ENCODE measurements at places on chromosomes 16 and 17.
A peak's percentile ranks its signal among the peaks of the same experiment; 100 is the strongest.

- DNase-seq, result no peak
These were observed 10.3 kb downstream of the PHAF1 start for GRCh38 chr16:67120025-67120424.

DNA sequence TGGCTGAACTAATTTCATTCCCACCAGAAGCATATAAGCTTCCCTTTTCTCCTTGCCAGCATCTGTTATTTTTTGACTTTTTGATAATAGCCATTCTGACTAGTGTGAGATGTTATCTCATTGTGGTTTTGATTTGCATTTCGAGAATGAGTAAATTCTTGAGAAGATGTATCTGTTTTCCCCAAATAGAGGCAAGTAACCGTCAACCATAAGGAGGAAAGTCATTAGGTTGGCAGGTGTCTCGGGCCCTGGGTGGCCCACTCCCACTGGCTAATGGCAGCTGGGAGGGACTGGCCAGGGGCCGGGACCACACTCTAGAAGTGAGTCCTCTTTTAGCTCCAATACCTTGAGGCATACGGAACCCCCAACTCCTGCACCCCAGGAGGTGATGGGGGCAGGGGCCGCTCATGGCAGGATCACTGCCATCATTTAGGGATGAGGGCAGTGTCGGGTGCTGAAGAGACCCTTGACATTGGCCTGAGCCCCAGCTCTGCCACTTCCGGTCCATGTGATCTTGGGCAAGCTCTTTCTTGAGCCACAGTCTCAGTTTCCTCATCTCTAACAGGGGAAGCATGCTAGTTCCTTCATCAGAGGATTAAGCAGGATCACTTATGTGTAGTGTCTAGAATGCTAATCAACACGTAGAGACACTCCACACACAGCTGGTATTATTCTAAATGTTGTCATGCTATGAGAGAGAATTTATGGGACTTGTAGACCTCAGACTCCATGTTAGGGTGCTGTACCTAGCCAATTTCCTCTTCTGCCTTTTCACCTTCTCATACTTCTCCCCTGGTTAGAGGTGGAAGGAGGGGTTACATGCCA is 44.3 kb downstream of the RGS9 start:
- peak; percentile 76 for DNase-seq

DNA sequence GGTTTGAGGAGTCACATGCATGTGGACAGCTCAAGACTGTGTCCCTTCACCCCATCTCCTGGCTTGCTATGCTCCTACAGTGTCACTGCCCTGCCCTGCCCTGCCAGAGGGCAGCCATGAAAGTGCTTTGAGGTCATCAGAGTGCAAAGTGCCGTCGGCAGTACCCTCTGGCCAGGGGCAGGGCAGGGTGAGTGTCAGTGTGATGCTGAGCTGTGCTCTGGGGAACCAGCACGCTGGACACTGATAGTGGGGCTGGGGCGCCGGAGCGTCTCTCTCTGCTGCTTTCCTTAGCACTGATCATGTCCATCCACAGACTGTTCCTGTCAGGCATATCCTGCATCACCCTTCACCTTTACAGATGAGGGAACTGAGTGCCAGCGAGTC is 1.6 kb upstream of the SPATA32 start:
- DNase-seq, result no peak

DNA sequence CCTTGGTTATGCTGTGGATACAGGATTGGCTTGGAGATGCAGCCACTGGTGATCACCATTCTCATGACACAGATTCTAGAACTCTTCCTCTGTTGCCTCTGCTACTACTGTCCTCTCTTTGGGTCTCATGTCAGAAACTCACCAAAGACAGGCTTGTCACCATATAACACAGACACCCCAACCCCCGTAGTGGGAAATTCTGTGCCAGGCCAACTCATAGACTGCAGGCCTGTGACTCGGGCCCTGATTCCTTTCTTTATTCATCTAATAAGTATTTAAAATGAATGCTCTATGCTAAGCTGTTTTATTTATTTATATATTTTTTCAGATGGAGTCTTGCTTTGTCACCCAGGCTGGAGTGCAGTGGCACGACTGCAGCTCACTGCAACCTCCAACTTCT is 9.5 kb downstream of the CYB5D2 start:
- no peak for DNase-seq

DNA sequence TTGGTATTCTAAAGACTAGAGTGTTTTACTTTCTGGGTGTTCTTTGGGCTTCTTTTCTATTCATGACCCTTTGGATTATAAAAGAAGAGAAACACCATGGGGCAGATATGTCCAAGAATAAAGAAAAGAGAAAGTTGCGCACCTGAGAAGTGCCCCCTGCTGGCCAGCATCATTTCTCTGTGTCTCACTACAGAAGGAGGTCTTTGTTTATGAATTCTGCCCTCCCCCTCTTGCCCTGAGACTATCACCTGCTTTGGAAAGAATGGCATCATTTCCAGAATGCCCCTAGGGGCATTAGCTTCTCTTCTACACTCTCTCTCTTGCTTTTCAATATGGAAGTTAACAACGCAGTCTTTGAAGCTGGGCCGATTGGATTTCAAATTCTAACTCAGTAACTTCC is 45.0 kb downstream of the CDH13 start:
- DNase-seq, result peak; percentile 41

DNA sequence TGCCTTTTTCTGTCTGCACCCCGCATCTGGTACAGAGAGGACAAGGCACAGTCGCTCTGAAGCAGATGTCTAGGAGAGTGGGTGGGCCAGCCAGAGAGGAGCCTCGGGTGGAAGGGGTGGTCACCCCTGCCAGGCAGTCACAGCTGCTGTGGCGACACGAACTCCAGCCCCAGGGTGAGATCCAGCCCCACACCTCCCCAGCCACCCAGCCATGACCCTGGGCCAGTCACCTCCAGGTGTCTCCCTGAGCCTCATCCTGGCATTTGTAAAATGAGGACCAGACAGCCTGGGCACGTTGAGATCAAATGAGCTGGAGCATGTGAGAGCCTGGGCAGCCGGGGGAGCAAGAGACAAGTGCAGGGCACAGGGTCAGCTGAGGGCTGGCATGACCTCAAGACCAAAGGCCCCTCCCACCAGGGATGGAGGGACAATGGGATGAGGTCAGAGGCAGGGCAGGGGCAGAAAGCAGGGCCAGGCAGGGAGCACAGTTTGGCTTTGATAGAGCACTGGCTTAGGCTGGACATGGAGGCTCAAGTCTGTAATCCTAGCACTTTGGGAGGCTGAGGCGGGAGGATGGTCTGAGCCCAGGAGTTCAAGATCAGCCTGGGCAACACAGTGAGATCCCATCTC is 7.7 kb downstream of the ADAM11 start:
- DNase-seq, result no peak

DNA sequence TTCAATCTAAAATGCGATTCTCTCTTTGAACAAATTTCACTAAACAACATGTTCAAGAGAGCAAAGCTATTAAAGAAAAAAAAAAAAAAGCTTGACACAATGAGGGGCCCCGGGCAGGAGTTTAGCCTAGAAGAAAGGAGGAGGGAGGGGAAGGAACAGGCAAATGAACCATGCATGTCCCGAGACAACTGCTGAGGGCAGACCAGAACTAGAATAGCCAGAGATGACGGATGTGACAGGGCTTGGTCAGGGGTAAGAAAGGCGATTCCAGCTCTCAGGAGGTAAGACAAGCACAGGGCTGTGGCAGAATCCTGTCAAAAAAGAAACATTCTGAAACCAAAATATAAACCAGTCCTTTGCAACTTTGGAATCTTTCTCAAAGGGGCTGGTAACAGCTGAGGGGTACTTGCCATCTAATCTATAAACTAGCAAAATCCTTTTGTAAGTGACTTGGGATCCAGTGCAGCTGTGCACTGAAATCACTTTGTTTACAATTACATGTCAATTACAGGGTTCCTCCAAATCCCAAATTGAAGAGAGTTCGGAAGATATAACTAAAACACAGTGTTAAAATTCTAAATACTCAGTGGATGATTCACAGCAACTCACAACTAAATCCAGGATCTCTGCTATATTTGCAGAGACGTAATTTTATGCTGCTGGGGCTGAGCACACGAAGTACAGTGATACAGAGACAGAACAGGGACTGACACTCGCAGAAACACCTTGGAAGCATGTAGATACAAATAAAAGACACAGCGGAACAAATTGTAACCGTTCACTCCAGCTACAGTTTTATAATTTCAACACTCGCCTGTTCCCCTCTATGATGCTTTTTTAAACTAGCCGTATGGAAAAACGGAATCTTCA is 567.4 kb upstream of the ZFHX3 start:
- DNase-seq, result no peak

GRCh38 chr17:52758481-52758880 is 600.0 kb upstream of the CA10 start:
- no peak for DNase-seq

- no peak for DNase-seq
These were observed 44.5 kb downstream of the EFCAB13 start for GRCh38 chr17:47368262-47368661.

GRCh38 chr17:59464246-59464645 is 101.2 kb upstream of the DHX40 start:
- no peak for DNase-seq

DNA sequence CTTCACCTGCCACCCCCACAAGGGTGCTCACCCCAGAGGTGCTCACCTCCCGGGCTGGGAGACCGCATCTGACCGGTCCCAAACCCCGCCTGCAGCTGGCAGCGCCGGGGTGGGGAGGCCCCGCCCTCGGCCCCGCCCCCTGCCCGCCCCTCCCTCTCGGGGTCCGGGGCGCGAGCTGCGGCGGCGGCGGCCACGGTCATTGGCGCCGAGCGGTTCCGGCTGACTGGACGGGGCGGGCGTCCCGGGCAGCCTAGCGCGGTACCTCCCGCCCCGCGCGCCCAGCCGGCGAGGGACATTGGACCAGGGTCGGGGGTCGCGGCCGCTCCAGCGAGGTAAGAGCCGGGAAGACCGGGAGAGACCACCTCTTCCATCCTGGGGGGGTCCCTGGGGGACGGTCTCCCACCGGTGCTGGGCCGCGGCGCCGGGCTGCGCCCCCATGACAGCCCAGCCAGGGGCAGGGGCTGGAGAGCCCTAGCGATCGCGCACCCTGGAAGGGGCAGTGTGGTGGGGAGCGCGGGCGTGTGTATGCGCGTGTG is at the start of gene CACNG5:
CACNG5 (plus strand) TSS at position 199 of the 536 bp plus-strand sequence. CDS start 42,216 bp downstream, outside the sequence.
- no peak for DNase-seq
